ENCODE measurements at places on chromosomes 7 and 10.

DNA sequence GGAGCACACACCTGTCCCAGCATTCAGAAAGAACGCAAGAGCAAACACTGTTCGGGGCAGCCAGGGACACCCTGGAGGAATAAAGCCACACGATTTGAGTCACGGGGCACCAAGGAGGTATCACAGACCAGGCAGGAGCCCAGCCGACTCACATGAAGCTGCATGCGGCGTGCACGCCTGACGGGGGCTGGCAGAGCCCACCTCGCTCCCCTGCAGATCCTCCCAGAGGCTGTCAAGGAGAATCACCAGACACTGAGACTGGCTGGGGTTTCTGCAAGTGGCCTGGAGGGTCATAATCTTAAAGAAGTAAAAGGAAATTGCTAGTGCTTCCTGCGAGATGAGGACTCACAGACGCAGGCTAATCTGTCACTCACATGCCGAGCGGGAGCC, 61.6 kb downstream of the TCERG1L start:
- DNase-seq = no peak

DNA sequence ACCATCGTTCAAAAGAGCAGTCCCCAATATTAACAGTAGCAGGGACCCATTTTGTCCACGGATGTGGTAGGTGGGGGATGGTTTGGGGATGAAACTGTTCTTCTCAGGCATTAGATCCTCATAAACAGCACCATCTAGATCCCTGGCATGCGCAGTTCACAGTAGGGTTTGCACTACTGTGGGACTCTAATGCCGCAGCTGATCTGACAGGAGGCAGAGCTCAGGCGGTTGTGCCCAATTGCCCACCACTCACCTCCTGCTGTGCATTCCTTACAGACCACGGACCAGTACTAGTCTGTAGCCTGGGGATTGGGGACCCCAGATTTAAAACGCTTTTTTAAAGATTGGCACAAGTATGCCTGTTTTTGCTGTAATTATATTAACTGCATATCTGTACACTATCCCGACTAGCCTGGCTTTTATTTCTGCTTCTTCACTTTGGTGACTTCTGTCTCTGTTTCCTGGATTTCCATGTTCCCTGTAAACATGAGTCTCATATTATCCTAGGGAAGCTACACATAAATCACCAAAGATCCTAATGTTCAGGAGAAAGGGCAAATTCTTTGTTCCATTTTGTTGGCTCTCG, 163.3 kb upstream of the AKR1E2 start:
- DNase-seq = peak; percentile 64

- peak; percentile 93 for DNase-seq
Observed at GRCh38 chr10:33252794-33253203, 81.7 kb downstream of the NRP1 start.

DNA sequence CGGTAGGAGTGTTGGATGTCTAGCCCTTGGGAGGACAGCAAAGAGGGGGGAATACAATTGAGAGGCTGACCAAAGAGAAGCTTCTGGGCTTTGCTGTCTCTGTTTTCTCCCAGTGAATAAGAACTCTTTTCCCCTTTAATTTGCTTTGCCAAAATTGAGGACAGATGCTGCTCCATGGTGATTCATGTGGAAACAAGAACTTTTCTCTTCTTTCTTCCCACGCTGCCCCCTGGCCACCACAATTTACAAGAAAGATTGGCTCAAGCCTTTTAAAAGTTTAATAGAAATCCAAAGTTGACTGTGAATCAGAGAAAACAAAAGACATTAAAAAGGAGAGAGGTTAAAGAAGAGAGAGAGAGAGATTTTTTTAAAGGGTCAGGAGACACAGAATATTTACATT, 49.0 kb downstream of the PRR15 start:
- peak; percentile 11 for DNase-seq

GRCh38 chr10:11234857-11235531, 217.3 kb downstream of the CELF2 start:
- DNase-seq = no peak

DNA sequence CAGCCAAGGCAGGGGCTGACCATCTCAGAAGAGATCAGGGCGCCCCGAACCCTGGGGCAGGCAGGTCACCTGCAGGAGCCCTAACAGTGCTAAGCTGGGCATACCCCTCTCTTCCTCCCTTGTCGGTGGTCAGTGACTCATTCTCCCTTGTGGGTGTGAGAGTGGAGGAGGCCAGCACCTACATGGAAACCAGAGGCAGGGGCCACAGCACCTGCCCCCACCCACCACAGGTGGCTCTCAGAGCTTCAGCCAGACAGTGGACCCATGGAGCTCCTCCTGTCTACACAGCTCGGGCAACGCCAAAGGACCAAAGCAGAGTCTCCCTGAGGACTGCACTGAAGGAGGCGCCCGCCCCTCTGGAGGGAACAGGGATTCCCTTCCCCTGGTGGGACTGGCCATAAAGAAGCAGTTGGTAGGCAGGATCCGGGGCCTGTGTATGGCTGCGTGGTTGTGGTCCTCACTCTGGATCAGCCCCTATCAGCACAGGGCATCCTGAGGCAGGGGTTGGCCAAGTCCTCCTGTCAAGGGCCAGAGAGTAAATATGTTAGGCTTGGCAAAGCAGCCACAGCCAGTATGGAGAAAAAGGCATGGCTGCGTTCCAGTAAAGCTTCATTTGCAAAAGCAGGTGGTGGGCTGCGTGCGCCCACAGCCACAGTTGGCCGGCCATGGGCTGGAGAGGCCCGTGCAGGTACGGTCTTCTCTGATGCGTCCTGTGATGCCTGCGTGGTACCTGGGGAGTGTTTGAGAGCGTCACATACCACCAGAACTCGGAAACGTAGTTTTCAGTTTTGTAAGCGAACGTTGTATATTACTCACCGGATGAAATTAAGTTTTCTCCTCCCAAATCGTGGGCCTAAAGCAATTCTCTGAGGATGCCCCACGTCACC, 198.2 kb downstream of the EBF3 start:
- DNase-seq = no peak

DNA sequence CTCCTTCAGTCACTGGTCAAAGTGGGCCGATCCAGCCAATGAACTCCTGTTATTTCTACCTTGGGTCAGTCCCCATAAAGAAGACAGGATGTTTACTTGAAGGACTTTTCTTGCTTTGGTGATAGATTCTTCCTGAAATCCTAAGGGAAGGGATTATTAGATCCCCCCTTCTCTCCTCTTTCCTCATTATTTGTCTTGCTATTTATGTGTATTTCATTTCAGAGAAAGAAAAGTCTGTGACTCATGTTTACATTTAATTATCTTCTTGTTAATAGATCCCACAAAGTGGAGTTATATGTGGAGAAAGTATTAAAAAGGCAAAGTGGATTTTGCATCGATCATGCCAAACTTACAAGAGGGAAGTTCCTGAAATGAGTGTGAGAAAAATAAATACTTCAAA, 341.5 kb downstream of the PHTF2 start:
- DNase-seq = no peak

- DNase-seq = peak; percentile 67
Observed at GRCh38 chr10:118720685-118721538, 33.9 kb downstream of the CACUL1 start.

DNA sequence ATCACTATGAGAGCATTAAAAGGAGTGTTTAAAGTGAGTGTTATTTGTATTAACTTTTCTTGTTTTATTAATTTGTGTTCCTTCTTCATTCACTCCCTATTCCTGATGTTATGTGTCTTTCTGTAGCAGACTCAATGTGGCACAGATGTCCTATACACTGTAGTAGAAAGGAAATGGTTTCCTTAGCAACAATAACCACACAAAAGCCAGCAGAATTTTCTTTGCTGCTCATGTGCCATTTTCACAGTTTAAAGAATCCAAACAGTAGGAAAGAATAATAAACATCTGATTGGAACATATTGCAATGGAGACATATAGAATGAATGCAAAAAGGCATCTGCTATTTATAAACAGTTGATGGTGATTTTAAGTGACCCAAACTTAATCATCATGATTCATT, 763.6 kb downstream of the PHTF2 start:
- DNase-seq = no peak

GRCh38 chr7:157955348-157955999, 618.7 kb downstream of the DNAJB6 start:
- DNase-seq = no peak

DNA sequence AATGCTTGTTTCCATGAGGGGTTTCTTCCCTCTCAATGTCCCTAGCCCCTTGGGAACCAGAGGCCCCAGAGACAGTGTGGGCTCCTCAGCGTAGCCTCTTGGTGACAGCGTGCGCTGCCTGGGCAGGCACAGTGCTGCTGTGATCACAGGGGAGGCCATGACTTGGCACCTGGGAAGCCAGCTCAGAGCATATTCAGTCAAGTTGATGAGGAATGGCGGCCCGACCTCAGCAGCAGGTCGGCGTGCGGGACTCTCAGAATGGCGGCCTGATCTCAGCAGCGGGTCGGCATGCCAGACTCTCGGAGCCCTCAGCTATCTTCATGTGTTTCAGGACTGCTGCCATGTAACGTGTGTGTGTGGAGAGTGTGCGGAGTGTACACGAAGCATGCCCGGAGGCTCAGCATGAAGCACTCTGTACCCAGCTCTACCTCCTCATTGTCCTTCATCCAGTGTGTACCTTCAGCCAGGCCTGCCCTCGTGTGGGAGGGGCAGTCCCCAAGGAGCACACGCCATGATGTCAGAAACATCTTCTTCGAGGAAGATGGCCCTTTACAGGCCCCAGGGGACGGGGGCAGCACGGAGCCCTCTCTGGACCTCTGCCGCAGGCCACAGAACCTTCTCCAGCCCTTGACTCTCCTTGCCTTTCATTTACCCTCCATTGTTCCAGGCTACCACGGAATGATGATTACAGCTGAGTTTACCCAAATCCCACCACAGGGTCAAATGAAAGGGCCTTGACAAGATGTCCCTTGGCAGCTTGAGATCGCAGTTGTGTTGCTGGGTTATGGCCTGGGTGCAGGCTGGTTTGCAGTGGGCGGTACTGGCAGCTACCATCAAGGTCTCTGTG, 130.4 kb downstream of the SMURF1 start:
- DNase-seq = no peak

GRCh38 chr7:41582116-41582515, 120.8 kb downstream of the INHBA start:
- DNase-seq = no peak

DNA sequence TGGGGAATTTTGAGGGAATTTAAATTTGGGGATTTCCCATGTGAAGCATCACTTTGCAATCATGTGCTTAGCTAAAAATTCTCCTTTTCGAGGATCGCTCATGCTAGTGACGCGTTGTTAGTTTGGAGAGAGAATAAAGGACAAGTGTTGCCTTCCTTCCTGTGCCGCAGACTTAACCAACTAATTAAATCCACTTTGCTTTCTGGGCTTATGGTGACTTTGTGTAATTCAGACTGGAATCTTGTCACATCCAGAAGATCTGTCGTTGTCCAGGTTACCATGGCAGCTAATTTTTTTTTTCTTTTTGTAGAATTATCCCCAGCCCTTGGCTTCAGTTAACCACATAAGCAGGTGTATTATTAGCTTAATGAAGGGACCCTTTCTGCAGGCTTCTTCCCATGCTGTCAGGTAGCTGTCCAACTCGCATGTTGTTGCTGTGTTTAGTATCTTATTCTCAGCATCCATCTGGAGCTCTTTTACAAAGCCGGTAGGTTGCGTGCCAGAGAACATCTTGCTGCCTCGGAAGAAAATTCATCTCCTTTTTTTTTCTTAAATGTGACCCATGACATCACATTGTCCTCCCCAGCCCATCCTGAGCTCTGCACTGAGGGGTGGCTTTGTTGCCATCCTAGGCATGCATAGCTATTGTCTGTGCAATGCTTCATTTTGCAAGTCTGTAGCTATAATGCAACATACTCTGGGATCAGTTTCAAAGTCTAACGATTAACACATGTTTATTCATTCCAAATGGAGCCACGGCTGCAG, 47.2 kb upstream of the NRP1 start:
- DNase-seq = peak; percentile 59

GRCh38 chr7:122791959-122792545, 89.3 kb upstream of the RNF148 start:
- DNase-seq = no peak

DNA sequence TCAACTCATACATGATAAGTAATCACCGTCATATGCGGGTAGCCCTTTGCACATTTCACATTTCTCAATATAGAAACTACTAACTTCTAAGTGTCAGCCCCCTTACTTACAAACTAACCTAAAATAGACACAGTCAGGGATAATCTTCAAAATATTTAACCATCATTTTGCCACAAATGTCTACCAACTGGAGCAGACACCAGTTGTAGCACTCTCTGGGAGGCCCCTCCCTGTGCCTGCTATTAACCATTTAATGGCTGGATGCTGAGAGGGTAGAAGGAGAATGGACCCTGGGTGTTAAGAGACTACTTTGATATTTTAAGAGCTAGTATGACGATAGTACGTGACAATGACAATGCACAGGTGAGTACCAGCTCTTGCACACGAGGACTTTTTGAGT, 116.4 kb downstream of the SORBS1 start:
- no peak for DNase-seq

DNA sequence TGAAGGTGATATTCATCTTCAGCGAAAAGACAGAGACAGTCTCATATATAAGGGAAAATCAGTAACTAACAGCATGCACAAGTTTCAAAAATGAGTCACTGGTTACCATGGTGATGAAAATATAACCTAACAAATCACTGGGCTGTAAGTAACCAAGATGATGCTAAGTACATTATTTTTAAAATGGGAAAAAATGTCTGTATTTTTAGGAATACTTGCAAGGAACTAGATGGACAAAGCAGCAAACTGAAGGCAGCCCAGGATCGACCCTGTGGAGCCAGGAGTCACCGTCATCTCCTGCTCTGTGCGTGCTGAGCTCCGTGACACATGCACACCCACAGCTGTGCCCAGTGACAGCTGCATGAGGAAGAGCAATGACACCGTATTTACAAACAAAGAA, 137.3 kb downstream of the ELMO1 start:
- DNase-seq = peak; percentile 1

DNA sequence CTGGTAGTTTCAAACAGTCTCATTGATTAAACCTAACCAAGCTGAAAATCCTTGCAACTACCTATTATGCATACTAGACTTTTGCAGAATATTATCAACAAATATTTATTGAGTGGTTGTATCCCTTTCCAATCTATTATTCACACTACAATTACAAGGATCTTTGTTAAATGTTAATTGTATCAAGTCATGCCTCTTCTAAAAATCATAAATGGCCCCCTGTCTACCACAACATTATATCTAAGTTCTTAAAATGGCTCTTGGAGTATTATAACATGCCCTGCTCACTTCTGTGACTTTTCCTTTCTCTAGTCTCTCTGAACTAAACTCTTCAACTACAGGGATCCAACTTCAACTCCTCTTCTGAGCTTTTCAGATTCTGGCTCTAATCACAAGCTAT, 219.3 kb downstream of the IMMP2L start:
- DNase-seq = no peak

GRCh38 chr10:30788307-30788706, 158.8 kb upstream of the LYZL2 start:
- DNase-seq = peak; percentile 29

GRCh38 chr7:147611431-147611830, 979.1 kb upstream of the C7orf33 start:
- DNase-seq = no peak

GRCh38 chr10:125551247-125551646, 131.7 kb downstream of the TEX36 start:
- no peak for DNase-seq

DNA sequence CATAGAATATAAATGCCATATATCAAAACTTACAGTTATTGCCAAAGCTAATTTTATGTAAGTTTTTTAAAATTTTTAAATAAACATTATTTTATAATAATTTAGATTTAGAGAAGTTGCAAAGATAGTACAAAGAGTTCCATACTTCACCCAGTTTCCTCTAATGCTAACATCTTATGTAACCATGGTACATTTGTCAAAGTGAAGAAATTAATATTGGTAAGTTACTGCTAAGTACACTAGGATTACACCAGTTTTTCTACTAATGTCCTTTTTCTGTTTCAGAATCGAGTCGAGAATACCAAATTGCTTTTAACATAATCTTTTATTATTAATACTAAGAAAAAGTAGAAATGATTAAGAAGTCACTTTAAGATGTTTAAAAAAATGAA, 29.2 kb downstream of the CSGALNACT2 start:
- no peak for DNase-seq

All from astrocyte of the spinal cord (primary cell).